Stimulated activated CD8-positive, alpha-beta memory T cell treated with anti-CD3 and anti-CD28 coated beads, Interleukin-15, amount 100 ng/mL, for 48 hours (primary cell): ENCODE measurements at places on chromosomes 3 and 15.

DNA sequence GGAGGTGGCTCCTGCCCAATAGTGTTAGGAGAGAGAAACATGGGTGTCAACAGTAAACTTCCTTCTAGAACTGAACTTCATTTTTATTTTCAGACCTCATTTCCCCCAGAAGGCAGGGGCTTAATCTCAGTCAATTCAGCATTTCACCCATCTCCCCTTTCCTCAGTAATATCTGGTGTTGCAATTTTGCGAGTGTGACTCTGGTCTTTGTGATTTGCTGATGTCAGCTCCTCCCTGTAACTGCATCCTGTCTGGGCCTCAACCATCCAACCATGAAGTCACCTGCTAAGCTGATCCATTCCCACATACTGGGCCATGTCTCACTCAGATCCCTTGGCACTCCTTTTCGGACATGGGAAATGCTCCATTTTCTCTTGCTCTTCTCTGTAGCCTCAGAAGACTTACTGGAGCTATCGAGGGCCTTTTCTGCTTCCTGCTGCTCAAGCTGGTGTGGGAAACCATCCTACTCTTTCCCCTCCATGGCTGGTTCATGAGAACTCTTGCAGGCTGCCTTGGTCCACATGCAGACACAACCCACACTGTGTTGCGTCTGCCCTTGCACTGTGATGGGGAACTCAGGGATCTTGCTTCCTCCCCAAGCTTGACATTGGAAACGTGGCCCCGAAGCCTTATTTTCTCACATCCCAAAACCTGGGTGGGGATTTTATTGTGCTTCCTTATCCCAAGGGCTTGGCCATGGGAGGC lies 24.6 kb downstream of the CCR4 start:
- DNase-seq = no peak

DNA sequence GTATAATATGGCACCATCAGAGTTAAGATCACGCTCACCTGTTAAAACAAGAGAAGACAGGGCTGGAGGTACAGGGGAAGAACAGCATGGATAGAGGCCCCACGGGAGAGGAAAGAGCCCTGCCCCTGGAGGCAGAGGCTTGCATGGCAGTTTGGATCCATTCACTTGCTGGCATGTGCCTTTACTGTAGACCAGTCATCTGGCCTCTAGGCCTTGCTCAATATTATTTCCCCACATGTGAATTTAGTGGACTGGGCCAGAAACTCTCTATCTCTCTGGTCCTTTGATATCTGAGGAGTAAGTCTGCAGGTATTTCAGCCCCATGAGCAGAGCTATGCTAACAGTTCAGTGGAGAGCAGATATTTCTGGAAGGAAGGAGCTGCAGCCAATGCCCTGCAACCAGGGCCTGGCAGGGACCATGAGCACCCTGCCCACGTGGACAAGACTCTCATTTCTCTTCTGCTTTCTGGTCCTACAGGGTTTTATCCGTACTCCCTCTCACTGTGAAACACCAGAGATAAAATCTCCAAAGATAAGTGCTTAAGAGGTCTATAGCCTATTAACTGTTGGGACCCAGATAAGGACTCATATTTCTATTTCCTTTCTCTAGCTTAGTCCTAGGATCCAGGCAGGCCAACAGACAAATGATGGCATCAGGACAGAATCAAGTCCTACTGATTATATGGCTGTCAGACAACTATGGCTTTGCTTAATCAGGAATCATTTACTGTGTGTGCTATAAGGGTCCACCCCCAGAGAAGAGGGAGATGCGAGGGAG lies 65.0 kb downstream of the CLDN11 start:
- no peak for DNase-seq

DNA sequence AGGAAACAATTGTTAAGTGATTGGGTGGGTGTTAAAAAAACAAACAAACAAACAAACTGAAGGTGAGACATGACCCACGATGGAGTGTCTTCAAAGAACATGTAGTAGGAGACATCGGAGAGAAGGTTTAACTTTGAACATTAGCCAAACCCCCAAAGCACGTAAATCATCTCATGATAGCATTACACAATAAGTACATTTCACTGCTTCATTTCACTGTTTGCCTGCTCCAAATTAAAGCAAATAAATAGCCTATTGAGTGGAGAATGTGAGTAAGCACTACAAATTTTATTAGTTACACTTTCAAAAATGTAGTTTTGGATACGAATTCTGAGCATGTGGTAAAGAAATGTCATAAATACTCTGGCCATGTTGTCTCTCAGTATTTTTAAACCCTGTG lies 287.0 kb downstream of the SI start:
- DNase-seq = no peak

DNA sequence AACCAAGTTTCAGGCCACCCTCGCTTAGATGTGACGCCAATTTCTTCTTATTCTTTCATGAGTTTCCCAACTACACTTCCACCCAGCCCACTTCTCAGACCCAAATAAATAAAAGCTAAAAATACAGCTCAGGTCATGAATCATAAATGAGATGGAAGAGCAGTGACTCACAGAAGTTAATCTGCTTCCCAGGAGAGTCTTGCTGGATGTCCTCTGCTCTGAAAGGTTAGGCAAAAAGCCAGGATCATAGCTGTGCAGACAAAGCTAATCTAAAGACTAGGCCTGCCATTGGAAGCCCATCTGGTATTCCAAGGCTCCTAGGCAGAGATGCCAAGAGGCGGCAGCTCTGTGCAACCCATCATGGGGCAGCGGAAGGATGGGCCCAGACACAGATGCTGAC lies 24.1 kb downstream of the SHC4 start:
- no peak for DNase-seq
